ENCODE measurements at places on chromosomes 4 and X. TPM values are rescaled to one million over a fixed set of nuclear protein-coding genes. Genes with fewer than 3 reads are reported as not detected.

DNA sequence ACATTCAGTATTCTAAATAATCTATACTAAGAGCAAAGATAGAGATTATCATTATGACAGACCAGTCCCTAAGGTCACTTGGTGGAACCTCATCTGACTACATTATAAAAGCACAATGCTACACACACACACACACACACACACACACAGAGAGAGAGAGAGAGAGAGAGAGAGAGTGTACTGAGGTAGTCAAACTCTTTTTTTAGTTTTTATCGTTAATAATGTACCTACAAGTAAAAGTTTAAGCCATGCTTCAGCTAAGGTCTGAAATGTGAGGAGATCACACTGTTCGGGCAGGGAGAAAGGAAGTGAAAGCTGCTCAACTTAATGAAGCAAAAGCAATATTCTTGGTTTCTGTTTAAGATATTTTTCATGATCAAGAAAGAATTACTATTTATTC, 75.8 kb upstream of the CCDC160 start:
- no peak for DNase-seq

XK gene
- 0.99 TPM for total RNA-seq

DNA sequence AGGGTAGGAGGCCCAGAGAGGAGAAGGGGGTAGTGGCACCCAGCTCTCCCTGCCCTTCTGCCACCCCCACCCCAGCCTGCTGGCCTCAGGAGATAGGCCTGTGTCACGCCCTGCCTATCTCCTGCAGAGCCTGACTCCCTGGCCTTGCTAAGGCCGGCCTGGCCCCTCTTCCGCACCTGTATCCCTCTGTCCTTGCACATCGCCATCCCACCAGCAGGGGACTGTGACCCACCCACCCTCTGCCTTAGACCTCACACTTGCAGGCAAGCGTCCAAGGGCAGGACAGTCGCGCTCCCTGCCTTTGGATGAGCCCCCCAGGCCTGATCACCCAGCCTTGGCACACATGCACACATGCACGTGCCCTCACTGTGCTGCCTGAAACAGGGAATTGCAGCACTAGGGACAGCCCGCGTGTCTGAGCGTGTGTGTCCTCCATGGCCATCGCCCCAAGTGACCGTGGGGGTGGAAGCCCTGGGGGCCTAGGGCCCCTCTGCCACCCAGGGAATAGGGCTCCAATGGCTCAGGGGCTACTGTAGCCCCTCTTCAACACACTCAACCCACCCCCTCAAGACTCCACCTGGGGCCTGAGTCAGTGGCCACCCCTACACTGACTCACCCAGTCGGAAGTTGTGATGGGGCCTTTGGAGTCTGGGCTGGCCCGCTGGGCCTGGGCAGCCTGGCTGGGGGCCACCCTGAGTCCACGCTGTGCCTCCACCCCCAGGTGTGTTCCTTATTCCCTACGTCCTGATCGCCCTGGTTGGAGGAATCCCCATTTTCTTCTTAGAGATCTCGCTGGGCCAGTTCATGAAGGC, 2.1 kb downstream of the SLC6A8 start:
- DNase-seq, result no peak

TMPRSS11E gene
- not detected for total RNA-seq

DNA sequence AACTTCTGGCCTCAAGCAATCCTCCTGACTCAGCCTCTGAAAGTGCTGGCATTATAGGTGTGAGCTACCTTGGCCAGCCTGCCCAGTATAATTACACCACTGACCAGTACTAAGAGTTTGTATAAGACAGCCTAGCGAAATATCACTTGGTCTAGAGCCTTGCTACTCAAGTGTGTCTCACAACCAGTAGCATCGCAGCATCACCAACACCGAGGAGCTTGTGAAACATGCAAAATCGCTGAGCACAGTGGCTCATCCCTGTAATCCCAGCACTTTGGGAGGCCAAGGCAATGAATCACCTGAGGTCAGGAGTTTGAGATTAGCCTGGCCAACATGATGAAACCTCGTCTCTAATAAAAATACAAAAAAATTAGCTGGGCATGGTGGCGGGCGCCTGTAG, 102.0 kb upstream of the GATB start:
- no peak for DNase-seq

GRCh38 chr4:56104188-56104587, 155.4 kb downstream of the CEP135 start:
- no peak for DNase-seq

DNA sequence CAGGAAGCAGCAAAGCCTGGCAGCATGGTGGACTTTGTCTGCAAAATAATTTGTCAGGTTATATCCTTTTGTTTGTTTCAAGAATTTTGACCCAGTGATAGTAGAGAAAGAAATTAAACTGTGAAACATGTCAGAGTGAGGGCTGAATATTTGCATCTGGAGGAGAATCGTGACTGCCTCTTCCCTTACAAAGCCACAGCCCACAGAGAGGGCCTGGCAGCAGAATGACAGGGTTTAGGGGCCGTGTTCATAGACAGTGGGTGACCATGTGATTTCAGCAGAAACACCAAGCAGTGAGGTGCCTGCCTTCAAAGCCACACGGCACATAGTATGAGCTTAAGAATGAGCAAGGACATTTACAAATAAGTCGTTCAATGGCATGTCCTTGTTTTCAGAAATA, 24.4 kb upstream of the PLAC8 start:
- no peak for DNase-seq

AFM gene
- not detected for total RNA-seq

- no peak for DNase-seq
Measured at GRCh38 chr4:38281371-38282071, 321.3 kb downstream of the PTTG2 start.

DNA sequence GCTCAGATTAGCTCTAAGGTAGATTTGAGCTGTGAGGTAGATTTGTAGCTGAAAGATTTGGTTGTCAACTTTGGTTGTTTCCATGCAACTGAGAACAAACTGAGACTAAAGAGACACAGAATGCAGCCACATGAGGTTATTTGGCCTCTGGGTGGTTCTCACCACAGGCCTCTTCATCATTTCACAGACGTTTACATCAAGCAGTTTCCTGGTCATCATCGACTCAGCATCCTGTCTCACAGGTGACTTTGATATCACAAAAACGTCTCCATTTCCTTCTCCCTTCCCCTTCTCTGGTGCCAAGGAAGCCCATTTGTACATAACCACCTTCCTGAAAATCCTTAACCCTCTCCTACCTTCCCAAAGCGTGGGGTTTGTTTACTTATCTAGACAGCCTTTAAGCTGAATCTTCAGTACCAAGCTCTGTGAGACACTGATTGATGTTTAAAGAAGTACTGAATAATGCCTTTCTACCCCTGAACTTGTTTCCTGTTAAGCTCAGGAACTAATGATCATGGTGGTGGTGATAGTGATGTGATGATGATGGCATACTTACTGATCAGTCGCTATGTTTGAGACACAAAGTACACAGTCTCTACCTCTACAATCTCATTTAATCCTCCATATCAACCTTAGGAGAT, 81.9 kb downstream of the FAM114A1 start:
- DNase-seq, result peak; percentile 76

- DNase-seq, result no peak
Measured at GRCh38 chr4:141845901-141846300, 209.5 kb downstream of the IL15 start.

DNA sequence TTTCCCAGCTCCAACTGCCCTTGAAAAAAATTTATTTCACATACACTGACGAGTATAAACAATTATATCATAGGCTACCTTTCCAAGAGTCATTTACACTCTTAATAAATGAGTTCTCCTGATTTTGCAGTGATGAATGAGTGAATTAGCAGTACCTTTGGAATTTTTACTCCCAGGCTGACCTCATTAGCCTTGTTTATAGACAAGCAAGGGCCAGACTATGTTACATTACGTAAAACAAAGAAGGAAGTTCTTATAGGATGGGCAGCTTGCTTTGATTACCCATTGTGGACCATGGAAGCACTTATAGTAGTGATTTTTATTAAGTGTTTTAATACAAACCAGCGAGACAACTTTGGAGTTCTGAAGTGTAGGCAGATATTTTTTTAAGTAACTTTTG, 112.9 kb upstream of the C1QTNF7 start:
- DNase-seq, result no peak

DNA sequence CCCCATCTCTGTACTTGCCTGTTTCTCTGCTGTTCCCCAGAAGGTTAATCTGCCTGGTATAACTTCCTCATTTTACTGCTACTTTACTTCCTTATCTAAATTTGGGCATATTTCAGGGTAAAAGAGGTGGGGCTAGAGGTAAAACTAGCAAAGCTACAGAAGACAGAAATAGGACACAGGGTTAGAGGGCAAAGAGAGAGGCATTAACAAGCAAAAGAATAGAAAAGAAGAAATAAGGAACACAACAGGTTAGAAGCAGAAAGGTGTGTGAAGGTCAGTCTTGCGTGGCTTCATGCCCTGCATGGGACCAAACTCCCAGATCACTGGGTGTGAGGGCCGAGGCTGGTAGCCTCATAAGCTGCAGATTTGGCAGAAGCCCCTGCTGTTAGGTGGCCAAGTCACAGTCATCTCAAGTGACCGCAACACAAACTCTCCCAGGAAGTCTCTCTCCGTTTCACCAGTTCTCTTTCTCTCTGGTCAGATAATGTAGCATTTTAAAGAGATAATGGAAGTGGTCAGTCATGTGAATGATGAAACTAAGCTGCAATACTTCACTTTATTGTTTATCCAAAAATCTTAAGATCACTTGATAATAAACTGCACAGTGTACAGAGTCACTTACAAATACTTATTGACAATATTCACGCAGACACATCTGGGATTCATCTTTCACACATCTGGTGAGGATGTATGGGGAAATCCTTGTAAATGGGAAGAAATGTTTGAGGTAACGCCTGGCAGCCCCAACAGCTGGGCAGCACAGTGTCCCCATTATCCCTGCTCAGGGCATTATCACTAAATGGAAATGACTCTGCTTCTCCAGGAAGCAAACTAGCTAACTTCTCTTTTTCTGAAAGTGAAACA, 16.4 kb downstream of the TMEM154 start:
- DNase-seq, result no peak

KANTR gene
- total RNA-seq, result 14.1 TPM

- no peak for DNase-seq
Measured at GRCh38 chr4:124505211-124505610, 207.3 kb downstream of the ANKRD50 start.

CD38 gene
- total RNA-seq, result 6.4 TPM

EVC2 gene
- 3.2 TPM for total RNA-seq

DNA sequence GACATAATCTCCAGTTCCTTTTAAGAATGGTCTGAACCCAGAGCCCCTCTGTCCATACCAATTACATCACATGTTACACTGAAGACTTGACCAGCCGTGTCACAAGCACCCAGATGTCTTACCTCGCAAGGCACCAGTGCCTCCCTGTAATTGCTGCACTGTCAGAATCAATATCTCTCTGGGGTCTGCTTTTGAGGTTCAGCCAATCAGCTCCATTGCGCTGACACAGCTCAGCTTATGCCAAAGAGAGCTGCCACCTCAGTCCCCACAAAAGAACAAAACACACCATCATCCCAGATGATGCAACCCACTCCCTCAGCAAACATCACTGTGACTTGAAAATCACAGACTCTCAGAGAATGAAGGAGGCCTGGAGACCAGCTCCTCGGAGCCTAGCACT, 82.5 kb upstream of the SORBS2 start:
- DNase-seq, result no peak

DNA sequence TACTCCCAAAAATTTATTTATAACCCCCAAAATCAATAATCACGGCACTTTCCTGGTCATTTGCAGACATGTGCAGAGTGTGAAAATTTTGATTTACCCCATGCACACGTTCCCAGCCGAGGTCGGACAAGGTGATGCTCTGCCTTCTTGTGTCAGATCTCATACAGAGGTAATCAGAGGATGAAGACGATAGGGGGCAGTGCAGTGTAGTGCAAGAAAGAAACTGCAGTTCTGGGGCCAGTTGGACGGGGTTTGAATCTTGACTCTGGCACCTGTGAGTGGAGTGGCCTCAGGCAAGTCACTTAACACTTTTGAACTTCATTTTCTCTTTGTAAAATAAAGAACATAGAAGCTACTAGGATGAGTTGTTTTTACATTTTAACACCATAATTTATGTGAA, 88.4 kb downstream of the FRMPD3 start:
- DNase-seq, result peak; percentile 26
